ENCODE measurements at places on chromosomes 16 and 17. TPM values are rescaled to one million over a fixed set of nuclear protein-coding genes. Genes with fewer than 3 reads are reported as not detected.

FBXW10B gene
- 5.7 TPM for total RNA-seq

GRCh38 chr17:72387487-72387886 lies 266.7 kb downstream of the SOX9 start:
- DNase-seq: peak; percentile 85

DNA sequence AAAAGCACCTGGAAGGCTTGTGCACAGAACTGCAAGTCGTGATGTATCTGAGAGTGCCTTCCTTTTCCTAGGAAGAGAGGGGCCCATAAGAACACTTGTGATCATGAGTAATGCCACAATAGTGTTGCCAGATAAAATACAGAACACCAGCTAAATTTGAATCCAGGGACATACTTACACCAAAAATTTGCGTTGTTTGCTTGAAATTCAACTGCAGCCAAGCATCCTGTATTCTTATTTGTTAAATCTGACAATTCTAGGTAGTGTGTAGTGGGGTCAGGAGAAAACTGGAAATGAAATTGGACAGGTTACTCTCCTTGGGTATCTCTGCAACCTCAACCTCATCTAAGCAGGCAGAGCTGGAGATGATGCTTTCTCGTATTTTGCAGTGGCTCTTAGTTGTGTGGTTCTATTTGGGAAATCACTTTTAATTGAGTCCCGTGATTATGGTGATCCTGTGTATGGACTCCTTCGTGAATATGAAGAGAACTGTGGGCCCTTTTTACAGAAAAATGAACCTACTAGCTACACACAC lies 12.0 kb downstream of the SLC35B1 start:
- no peak for DNase-seq

GRCh38 chr16:85848986-85849385 lies 49.5 kb downstream of the COX4I1 start:
- DNase-seq: no peak

- peak; percentile 19 for DNase-seq
Measured at GRCh38 chr17:68382582-68383085, 74.7 kb downstream of the WIPI1 start.

PRSS33 gene
- total RNA-seq: not detected

DNA sequence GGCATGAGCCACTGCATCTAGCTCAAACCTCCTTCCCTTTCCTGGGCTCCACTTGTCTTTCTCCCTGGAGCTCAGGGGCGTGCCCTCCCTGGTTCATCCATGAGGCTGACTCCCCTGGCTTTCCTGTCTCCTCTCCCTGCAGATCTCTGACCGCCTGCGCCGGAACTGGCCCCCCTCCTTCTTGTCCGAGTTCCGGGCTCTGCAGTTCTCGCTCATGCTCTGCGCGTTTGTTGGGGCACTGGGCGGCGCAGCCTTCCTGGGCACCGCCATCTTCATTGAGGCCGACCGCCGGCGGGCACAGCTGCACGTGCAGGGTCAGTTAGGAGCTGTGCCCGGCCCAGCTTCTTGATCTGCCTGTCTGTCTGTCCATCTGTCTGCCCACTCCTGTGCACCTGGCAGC lies 1.2 kb upstream of the LAT start:
- no peak for DNase-seq

SPN gene
- total RNA-seq: not detected

GRCh38 chr17:26782153-26782552 lies 511.8 kb upstream of the WSB1 start:
- no peak for DNase-seq

DNA sequence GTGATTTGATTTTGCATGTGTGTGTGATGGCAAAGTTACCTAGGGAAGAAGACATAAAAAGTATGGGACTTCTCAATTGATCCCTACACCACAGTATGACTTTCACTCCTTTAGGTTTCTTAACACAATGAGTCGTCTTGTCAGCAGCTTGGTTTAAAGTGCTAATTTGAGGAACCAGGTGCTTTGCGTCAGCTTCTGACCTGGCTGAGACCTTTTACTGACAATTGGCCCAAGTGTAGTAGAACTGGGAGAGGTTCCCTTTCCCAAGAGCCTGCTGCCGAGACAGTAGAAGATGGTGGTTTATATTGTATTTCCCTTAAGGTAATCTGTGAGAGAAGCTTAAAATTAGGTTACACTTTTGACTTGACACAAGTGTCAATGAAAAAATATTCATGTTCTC lies 54.9 kb downstream of the LDHD start:
- no peak for DNase-seq

- no peak for DNase-seq
Measured at GRCh38 chr17:12422651-12423050, 243.0 kb upstream of the MYOCD start.

PRRT2 gene
- not detected for total RNA-seq

DNA sequence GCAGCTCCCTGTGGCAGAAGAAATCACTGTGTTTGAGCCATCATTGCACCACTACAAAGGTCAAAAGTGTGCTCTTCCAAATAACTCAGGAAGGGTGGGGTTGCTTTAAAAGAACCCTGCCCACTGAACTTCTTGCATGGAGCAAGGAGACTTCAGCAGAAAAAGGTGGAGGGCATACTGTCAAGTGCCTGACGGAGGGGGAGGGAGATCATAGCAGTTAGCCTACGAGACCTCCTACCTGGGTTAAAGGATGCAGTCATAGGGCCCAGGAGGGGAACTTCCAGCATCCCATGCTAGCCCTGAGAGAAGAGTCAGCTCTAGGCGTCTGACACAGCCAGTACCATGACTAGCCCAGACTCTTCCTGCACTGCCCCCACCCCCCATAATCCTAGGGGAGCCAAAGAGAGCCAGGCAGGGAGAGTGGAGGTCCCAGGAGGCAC lies 45.3 kb upstream of the MSI2 start:
- no peak for DNase-seq

DNA sequence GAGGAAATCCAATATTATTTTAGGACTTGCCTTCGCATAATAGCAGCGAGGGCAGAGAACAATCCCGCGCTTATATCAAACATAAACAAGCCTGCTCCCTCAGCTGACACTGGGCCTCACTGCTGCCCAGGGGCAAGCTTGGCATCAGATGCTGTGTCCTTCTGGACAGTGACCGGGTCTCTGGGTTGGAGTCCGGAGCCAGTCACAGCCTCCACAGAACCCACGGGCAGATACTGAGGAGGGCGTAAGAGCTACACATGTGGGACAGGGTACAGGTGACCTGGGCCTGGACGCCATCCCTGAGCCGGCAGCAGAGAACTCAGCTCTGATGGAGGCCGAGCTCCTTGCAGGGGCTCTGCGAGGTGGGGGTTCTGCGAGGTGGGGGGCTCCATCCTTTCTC lies 14.7 kb upstream of the ZNF469 start:
- no peak for DNase-seq

PITPNM3 gene
- 0.20 TPM for total RNA-seq

ANKFN1 gene
- 0.46 TPM for total RNA-seq

DNA sequence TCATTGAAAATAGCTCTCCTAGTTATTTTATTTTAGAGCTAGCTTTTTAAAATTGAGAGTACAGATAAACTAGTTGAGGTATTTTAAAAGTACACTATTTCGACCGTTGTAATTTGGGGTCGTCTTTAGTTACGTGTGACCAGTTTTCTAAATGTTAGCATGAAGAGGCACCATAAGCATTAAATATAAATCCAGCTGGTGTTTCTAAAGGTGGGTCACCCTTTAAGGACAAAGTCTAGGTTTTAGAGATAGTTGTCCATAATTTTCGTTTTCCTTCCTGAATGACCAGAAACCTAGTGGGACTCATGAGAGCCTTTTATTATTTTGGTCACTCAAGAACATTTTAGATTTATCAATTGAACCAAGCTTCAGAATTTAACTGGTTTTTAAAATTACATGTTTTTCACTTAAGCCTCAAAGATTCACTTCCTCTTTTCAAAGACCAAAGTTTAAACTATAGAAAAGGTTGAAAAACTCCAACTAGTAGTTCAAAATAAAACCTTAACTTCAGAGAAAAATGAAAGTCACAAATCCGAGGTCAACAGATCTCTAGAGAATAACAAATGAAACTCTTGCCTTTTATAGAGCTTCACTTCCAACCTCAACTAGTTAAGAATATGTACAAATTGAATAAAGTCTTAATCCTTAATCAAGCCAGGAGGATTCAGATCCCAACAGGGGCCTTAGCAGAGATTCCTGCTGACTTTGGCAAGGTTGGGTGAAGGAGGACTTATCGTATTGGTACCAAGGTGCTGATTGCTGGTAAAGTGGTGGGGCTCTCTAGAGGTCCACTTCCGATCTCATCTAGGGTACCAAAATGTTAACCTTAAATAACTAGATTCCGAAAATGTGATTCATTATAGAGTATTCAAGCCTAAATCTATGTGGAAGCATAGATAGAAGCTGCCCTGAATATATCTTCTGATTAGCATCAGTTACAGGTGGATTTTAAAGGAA lies 32.5 kb downstream of the PHKB start:
- no peak for DNase-seq

GRCh38 chr17:82384730-82385481 lies 13.3 kb downstream of the UTS2R start:
- DNase-seq: peak; percentile 40

KIAA0513 gene
- total RNA-seq: 1.7 TPM

DNA sequence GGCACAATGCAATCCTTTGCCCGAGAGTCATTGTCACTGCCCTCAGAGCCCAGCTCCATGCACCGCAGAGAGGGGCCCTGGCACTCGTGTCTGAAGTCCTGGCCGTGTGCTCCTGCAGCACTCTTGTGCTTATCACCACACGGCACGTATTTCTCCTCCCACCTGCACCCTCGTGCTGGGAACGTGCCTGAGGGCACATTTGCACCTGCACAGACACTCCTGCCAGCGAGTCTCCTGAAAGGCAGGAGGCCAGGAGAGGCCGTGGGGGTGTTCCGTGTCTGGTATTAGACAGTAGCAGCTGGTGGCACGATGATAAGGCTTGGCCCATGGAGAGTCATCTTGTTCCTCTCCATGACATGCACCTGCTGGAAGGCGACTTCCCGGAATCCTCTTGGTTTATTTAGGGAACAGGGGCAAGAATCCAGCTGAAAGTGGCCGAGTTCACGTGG lies 3.4 kb upstream of the ACSF3 start:
- DNase-seq: no peak

DNA sequence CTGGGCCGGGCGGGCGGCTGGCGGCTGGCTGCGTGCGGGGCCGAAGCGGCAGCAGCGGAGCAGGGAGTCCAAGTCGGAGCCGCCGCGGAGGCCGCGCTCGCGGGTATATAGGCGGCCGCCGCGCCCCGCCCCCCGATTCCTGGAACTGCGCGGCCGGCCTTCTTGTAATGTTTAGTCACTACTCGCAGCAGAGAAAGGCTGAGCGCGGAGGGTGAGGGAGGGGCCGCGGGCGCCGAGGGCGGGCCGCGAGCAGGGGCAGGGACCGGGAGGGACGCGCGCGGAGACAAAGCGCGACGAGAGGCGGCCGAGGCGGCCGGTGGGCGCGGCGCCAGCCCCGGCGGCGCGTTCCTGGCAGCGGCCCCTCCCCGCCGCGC lies at the start of gene SOCS3:
Gene SOCS3 (minus strand): TSS at position 81 of the 374 bp plus-strand sequence. CDS start 982 bp downstream, outside the sequence.
- peak; percentile 97 for DNase-seq

SLC13A2 gene
- total RNA-seq: not detected

GRCh38 chr17:72953621-72954020 lies 138.9 kb downstream of the SLC39A11 start:
- DNase-seq: peak; percentile 14

- DNase-seq: peak; percentile 54
Measured at GRCh38 chr17:68318103-68318991, 27.1 kb downstream of the ARSG start.

GRCh38 chr17:15175356-15175755 lies 89.8 kb downstream of the PMP22 start:
- DNase-seq: no peak

CA7 gene
- not detected for total RNA-seq

MYH11 gene
- total RNA-seq: not detected

DNA sequence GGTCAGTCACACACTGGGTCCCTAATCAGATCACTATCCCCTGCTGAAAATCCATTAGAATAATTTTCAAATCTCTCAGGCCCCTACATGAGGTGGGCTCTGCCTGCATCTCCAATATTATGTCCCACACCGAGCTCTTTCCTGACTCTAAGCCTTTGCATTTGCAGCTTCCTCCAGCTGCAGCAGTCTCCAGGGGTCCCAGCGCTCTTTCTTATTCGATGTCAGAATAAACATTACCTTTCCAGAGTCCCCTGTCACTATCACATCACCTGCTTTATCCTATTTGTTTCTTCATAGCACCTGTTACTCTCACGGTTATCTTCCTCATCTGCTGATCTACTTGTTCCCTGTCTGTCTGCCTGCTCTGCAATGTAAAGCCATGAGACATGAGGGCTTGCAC lies 57.3 kb upstream of the MON1B start:
- no peak for DNase-seq

DNA sequence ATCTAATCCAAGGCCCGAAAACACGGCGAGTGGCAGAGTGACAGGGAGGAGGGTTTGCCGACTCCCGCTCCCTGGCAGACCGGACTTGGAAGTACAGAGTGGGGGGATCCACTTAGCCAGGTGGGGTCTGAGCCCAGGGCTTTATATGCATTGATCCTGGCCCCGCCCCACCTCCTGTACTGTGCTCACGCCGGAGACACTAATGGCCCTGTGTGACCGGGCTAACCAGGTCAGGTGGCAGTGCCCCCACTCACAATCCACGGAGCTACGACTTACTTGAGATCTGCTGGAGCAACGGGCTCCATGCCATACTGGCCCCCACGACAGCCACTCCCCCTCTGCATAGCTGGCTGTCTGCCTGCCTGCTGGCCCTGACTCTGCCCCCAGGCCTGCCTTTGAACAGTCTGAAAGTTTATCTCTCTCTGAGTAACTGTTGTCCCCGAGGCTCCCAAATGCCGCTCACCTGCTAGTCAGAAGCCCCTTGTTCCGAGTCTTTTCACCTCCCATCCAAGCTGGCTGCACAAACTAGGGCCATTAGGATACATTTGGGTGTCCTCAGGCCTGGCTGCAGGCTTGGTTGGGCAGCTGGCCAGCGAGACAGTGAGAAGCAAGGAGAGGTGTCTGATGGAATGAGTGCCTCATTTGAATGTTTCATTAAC lies 28.0 kb downstream of the CACNA1G start:
- no peak for DNase-seq

IRX5 gene
- 21.1 TPM for total RNA-seq

- DNase-seq: peak; percentile 77
Measured at GRCh38 chr17:78736526-78737079, 45.5 kb downstream of the CYTH1 start.

Measured in Caki2 (cell line).